Retinal pigment epithelial cell (primary cell): ENCODE measurements at places on chromosomes 7 and 10.

DNA sequence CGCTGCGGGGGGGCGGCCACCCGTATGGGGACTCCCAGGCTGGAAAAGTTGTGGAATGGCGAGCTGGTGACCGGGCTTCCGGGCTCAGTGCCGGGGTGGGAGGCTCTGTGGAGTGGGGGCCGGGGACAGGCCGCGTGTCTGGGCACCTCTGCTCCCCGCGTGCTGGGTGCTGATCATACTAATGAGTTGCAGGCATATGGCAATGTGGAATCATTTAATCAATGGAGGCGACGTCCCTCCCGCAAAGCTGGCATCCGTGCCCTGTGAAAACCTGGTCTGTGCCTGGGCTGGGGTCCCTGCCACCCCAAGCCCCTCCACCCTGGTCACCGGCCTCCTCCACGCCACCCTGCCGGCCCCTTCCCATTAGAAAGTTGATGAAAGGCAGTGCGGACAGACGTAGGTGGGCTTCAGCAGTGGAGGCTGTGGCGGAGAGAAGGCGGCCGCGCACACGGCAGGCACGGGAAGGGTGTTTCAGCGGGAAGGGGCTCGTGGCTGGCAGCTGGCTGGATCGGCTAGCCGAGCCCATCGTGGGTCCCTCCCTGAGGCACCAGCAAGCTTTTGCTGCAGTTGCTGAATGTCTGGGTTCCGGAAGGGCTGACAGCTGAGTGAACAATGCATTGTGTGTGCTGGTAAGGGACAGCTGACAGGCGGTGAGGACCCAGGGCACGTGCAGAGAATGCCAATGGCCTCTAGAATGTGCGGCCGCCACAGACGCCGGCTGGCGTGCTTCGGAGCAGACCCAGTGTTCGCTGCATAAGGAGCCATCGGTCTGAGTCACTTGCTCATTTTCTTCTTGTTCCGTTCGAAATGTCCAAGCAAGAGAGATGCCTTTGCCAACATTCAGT is 1.5 kb downstream of the ADGRA1 start:
- DNase-seq = no peak

- DNase-seq = no peak
These were observed 238.1 kb downstream of the HPSE2 start for GRCh38 chr10:98997596-98997995.

DNA sequence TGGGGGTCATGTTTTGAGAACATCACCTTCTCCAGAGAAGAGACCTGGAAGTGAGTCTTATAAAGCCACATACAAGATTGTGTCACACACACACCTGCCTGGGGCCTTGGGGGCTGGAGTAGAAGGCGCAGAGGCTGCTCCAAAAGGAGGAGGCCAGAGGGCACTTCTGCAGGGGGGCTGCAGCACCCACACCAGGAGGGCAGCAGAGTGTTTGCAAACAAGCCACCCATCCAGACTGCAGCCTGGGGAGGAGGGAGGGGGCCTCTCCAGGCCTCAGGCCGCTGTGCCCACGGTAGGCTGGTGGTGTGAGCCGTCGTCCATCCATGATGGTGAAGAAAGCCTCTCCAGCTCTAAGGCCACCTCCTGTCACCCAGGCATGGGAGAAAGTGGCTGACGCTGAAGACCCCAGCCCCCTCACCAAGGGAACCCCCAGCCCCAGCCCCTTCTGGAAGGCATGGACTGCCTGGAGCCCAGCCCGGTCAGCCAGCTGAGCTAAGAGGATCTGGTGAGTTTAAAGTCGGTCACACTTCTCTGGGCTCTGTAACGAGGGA is 77.5 kb downstream of the FOXL3 start:
- DNase-seq = no peak

DNA sequence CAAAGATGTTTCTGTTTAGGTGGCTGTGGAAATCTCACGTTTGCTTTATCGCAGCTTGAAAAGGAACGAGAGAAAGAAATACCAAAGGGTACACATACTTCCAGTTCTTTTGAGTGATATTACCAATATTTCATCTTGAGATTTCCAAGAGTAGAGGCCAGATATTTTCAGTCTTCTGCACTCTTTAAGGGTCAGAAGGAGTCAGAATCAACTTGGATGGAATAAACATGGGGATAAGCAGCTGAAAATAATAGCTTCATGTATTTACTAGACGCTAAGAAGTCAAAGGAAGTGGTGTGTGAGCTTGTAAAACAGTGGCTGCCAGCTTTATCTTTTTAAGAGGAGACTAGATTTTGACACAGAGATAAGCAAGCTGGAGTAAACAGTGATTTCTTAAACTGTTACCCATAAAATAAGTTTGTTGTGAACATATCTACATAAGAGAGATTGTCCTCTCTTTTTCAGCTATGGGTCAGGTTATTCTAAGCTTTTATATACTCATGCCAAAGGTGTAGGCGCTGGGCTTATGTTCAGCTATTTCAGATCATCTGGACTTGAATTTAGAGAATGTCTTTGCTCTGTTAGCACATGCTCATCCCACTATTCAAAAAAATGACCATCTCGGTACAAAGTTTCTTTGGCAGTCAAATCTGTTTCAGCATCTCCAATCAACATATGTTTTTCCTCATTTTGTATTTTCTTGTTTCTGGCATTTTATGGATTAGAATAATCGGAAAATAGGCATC is 170.8 kb upstream of the TCF7L2 start:
- no peak for DNase-seq

DNA sequence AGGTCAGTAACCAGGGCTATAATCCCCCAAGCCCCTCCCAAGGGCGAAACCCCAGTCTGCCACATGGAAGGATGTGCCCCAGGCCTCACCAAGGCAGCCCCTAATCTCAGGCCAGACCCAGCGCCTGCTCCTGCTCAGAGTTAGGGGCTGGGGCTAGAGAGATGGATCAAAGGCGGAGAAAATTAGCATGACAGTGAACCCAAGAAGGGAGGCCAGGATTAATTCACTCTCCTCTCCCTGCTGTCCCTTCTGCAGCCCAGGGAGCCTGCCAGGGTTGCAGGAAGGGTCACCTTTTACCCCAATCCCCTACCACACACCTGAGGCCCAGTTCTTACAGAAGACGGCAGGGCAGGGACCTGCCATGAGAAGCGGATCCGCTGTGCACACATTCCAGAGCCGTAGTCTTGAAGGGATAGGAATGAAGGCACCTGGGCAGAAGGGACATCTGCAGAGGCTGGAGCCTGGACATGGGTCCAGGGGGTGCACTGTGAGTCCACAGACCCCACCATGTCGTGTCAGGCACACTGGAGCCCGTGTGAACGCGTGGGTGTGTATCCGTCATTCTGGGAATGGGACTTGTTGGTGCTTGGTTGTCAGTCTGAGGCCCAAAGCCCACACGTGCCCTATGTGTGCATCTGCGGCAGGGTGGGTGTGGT is 11.9 kb upstream of the ZMIZ1 start:
- DNase-seq = no peak

- no peak for DNase-seq
These were observed 26.4 kb downstream of the AP5Z1 start for GRCh38 chr7:4801839-4802231.

- peak; percentile 10 for DNase-seq
These were observed 852.9 kb downstream of the SORCS1 start for GRCh38 chr10:106311590-106311989.

DNA sequence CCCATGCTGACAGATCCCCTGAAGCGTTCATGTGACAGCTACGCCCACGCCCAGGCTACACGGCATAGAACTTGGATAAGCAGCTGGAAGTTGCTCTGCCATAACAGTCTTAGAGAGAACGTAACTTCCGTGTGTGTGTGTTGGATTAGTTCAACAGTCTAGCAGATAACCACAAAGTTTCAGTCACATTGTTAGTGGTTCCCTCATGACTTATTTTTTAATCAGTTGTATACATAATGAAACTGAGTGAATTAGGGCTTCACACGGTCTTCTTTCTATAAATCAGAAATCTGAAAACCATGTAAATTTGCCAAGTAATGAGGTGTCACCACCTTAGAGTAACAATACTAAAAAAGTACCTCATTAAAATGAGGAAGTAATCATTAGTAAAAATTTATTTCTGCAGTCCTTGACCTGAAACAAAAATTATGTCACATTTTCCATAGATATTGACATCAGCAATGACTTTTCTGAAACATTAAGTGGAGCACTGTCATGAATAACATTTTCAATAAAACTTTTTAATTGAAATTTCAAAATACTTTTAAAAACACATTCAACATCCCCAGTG is 21.7 kb upstream of the MACC1 start:
- no peak for DNase-seq
